ENCODE measurements at places on chromosomes 7 and 10.

DNA sequence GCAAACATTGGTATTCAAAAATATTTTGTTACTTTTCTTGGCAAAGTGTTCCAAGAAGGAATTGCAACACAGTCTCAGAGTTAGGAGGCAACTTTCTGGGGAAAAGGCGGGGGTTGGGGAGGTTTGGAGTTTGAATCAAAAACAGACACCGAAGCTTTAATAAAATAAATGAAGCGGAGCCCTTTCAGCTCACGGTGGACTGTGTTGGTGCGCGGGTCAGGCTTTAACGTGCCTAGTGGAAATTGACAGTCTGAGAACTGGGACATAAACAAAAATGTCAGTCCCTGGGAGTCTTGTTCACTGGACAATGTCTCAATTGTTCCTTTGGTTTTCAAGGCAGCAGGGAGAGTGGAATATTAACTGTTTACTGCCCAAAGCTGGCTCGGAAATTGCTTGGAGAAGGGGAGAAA lies 109.3 kb downstream of the TCF7L2 start:
- no peak for DNase-seq

DNA sequence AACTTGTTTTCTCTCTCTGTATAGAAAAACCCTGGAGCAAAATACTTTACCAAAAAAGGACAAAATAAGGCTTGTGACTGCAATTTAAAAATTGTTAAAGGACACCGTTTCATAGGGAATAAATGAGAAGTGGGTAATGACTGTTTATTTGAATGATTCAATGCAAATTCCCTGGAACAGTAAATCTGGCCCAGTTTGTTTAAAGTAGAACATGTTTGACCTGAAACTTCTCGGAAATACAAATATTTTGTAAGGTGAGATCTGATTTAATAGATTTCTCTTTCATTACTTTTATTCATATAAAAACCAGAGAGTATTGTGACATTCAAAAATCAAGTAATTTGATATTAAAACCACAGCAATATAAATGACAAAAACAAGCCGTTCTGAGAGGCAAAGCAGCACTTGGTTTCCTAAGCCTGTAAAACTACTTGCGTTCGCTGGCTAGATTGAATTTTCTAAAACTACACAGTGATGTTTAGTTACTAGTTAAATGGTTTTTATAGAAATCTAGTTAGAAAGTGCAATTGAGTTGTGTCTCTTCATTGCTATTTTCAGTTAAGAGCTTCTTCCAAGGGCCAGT lies 76.8 kb upstream of the PITRM1 start:
- no peak for DNase-seq

GRCh38 chr7:28847176-28847575 lies 111.0 kb downstream of the TRIL start:
- no peak for DNase-seq

DNA sequence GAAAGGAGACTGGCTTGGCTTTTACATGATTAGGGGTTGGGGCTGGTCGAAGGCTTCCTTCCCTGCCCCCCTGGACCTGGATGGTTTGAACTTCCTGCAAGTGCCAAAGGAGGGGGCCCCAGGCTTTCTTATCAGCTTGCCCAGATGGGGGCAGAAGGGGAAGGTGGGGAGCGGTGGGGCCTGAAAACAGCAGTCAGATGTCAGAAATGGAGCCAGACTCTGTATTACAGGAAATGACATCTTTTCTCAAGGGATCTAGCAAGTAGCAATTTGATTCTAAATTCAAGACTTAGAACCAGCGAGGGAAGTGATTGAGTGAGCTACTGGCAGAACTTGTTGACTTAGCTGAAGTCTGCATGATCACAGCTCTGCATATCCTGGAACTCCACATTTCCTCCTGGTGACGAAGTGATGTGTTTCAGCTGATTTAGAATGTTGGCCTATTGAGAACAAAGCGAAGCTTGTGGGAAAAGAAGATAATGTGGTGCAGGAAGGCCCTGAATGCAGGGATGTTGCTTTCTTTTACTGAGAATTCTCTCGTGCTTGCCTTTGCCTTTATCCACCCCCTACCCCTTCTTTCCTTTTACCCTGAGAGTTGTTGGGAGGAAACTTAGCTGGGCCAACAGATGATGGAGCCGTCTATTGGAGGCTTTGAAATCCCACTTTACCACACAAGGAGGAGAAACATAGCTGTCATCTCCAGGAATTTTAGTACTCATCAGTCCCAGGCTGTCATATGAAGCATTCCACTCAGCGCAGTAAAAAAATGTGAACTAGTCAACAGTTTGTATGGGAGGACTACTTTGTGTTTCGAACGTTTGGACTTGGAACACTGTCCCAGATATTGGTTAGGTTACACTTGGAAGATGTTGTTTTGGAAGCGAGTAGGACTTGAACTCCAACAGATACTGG lies 43.2 kb downstream of the CCNY start:
- no peak for DNase-seq

DNA sequence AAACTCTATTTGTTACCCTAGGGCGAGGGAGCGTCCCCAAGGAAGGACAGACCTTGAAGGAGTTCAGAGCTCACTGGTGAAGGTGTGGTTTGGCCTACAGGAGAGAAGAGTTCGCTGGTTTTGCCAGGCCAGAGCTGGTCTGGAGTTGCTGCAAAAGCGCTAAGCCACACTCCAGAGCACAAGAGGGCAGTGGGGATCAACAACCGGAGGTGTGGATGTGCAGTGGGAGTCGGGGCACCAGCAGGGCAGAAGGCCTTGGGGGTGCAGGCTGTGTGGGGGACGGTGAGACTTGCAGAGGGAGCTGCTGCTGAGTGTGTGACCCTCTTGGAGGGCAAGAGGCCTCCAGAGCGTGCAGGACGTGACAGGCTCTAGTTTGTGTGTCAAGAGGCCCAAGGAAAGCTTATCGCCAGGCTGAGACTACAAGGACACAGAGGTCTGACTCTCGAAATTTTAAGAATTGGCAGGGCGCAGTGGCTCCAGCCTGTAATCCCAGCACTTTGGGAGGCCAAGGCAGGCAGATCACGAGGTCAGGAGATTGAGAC lies 14.3 kb upstream of the CUL1 start:
- DNase-seq, result no peak

All from stimulated activated CD8-positive, alpha-beta memory T cell treated with anti-CD3 and anti-CD28 coated beads, Interleukin-12 subunit alpha, Interleukin-12 subunit beta, amount 100 ng/mL, for 4 hours (primary cell).